C1 segment of cervical spinal cord (tissue), 14 donors: ENCODE measurements at places on chromosomes 1 and 21.

- DNase-seq: no peak
These were observed 7.7 kb upstream of the MPZL1 start for GRCh38 chr1:167714098-167714438.

GRCh38 chr1:237470712-237471338 lies 419.9 kb downstream of the ZP4 start:
- peak; percentile 25 for DNase-seq

- DNase-seq: no peak
These were observed 3.2 kb upstream of the ADIPOR1 start for GRCh38 chr1:202961220-202961880.

GRCh38 chr1:87279966-87280535 lies 48.6 kb upstream of the LMO4 start:
- no peak for DNase-seq

DNA sequence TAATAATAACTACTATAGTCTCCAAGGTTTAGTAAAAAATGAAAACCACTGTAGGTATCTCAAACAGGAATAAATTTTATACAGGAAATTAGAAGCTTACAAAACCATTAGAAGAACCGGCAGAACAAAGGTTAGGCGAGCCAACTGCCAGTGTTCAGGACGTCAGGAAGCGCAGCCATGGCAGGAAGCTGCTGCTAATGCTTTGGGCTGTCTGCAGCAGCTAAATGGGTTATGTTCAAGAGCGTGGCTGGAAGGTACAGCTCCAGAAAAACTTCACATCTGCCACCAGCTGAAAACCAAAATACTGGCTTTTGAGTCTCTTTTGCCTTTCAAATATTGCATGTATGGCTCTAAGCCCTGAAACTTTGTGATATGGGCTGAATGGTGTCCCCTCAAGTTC lies 35.7 kb upstream of the MYSM1 start:
- no peak for DNase-seq

DNA sequence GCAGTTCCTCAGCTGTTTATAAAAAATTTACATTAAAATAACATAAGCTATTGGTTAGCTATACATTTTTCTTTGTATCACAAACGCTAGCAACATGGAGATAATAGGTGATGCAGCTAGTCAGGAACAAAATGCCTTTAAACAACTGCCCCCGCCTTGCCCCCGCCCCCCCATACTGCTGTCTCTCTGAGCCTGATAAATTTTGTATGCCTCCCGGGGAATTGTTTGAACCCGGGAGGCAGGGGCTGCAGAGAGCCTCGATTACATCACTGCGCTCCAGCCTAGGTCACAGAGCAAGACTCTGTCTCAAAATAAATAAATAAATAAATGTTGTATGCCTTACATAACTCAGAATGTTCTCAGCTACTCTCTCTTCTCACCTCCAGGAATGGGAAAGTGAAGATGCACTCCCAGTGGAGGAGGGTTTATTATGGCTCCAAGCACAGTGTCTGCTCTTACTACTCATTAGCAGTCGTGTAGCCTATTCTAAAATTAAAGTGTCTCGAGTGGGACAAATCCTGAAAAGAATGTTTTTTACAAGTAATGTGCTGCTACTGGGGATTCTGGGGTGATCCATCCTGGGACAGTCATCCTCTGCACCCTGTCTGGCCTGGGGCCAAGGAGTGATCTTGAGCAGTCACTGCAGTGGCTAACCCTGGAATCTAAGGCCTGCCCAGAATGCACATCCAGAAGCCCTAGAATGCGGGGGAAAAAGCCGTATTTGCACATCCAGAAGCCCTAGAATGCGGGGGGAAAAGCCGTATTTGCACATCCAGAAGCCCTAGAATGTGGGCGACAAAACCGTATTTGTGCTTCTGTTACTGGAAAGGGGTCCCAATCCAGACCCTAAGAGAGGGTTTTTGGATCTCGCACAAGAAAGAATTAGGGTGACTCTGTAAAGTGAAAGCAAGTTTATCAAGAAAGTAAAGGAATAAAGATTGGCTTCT lies 39.4 kb upstream of the ZNF496 start:
- no peak for DNase-seq

GRCh38 chr1:92662048-92662447 lies 122.9 kb downstream of the EVI5 start:
- DNase-seq: no peak

GRCh38 chr21:43335119-43335518 lies 91.8 kb downstream of the SIK1 start:
- no peak for DNase-seq

- DNase-seq: no peak
These were observed 537.5 kb upstream of the CAMK1G start for GRCh38 chr1:209046058-209046417.

GRCh38 chr1:192802406-192802805 lies 6.4 kb upstream of the RGS2 start:
- DNase-seq: no peak

- DNase-seq: no peak
These were observed 523.6 kb downstream of the SMYD3 start for GRCh38 chr1:245983294-245983967.

- no peak for DNase-seq
These were observed 4.9 kb upstream of the S100A8 start for GRCh38 chr1:153395776-153396175.

- no peak for DNase-seq
These were observed 493 bp upstream of the ELOA start for GRCh38 chr1:23742670-23743286.

- no peak for DNase-seq
These were observed 203.3 kb downstream of the PTPRU start for GRCh38 chr1:29439615-29440014.

DNA sequence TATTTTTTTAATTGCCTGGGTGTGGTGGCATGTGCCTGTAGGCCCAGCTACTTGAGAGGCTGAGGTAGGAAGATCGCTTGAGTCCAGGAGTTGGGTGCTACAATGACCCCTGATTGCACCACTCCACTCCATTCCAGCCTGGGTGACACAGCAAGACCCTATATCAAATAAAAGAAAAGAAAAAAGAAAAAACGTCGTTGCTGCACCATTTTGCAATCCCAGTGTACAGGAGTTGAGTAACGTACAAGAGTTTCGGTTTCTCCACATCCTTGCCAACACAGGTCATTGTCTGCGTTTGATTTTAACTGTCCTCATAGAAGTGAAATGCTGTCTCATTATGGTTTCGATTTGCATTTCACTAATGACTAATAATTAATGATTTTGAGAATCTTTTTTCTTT lies 7.9 kb downstream of the ZNF684 start:
- DNase-seq: no peak

DNA sequence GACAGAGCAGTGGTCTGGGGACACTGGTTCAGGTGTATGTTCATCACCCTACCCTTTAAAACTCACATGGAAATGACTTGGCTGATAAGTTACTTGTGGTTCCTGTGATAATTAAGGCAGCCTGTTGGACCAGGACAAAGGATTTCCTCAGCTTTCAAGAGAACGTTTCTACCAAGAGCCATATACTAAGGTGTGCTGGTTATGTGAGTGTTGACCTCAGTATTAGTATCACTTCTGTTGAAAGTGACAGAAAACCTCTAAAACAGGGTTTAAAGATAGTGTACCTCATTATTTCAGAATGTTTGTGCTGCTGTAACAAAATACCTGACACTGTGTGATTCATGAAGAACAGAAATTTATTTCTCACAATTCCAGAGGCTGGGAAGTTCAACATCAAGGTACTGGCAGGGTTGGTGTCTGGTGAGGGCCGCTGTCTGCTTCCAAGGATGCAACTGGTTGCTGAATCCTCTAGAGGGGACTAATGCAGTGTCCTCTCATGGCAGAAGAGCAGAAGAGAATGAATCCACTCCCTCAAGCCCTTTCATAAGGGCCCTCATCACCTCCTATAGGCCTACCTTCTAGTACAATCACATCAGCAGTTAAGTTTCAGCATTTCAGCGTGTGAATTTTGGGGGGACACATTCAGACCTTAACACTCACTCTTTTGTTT lies 54.9 kb downstream of the UCK2 start:
- DNase-seq: no peak

GRCh38 chr21:34833465-34833864 lies 164.7 kb downstream of the CLIC6 start:
- DNase-seq: no peak

GRCh38 chr1:6711174-6711573 lies 9.6 kb upstream of the DNAJC11 start:
- DNase-seq: no peak

GRCh38 chr21:14943616-14944015 lies 121.2 kb downstream of the NRIP1 start:
- no peak for DNase-seq

DNA sequence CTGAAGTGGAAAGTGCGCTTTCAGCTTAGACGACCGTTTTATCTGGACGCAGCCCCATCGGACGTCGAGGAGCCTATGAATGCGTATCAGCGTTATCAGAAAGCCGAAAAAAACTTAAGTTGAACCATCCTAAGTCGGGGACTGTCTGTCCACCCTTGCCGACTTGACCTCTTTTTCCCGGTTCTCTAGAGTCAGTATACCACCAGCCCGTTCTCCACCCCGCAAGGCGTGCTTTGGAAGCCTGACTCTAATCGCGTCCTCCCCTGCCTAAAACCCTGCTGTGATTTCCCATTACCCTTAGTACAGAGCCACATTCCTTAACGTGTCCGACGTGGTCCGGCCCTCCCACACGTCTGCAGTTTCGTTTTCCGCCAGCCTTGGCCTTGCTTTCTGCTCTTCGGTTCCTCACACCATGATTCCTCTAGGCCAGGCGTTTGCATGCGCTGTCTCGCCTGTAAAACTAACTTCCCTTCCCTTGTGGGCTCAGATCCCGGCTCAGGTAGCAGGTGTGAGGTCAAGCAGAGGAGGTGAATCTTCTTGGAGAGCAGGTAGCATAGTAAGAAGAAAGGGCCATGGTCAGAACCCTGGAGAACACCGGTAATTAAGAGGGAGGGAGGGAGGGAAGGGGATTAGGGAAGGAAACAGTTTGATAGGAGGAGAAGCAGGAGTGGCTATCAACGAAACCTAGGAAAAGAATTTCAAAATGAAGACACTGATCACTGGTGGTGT lies 865 bp downstream of the ADPRS start:
- DNase-seq: no peak

GRCh38 chr1:91584309-91584708 lies 83.7 kb downstream of the CDC7 start:
- DNase-seq: no peak

GRCh38 chr1:210905944-210906453 lies 227.9 kb downstream of the KCNH1 start:
- no peak for DNase-seq

DNA sequence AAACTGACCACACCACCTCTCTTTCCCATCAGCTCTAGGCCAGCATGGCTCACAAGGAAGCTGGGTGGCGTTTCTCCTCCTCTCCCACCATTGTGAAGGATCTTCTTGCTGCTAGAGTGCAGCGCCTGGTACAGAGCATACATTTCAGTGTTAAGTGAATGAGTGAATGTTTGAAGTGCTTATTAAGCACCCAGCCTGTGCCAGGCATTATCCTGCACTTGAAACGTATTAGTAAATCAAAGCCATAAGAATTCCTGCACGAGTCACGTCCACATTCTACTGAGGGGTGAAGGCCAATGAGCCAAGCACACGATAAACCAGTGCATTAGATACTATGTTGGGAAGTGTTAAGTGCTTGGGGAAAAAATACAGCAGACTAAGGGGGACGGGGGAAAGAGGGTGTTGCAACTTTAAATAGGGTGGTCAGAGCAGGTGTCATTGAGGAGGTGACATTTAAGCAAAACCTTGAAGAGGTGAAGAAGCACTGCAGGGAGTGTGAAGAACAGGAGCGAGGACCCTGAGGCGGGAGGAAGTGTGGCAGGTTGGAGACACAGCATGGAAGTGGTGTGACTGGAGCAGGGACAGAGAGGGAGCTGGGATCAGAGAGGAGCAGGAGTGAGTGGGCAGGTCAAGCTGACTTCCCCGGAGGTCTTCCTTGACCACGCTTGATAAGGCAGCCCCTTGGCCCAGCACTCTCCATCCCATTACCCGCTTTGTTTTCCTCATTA lies 48.5 kb upstream of the LRRN2 start:
- DNase-seq: no peak

- DNase-seq: no peak
These were observed 1.2 kb downstream of the KDM4A start for GRCh38 chr1:43651188-43651587.

DNA sequence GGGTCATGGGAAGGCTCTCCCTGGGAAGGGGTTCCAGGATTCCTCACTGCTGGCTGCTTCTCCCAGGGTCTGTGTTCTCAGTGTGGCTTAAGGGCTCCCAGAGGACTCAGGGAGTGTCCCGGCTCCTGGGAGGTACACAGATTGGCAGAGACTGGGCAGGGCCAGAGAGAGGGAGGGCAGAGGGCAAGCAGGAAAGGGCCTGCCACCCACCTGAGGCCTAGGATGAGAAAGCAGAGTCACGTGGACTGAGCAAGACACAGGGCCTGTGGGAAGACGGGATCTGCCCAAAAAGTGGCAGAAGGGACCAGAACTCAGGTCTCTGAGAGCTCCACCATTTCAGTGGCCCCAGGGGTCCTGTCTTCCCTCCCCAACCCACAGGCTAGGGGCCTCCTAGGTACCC lies 871 bp downstream of the SLFNL1 start:
- DNase-seq: no peak

GRCh38 chr1:67846538-67846937 lies 13.3 kb upstream of the GNG12 start:
- DNase-seq: no peak

DNA sequence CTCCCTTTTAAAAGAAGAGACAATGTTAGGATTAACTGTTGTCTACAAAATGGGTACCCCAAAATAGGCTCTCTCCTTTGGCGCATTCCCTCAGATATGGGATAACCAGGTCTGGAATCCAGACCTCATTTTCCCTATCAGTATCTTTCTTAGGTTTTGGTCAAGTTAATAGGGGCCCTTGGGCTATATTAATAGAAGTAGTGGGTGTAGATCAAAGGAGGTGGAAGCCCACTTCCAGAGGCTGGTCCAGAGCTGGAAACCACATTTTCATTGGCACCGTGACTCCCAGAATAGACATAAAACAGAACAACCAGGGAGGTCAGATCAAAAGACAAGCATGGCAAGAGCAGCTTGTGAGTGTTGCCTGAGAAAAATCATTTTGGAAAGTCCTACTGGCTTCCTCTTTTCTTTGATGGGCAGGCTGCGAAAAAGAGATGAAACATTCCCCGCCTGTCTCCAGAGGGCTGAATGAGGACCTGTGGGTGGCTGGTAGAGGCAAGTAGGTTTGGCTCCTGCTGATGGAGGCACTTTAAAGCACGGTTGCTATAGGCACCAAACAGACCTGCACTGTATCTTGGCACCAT lies 25.8 kb upstream of the KIF21B start:
- DNase-seq: no peak

DNA sequence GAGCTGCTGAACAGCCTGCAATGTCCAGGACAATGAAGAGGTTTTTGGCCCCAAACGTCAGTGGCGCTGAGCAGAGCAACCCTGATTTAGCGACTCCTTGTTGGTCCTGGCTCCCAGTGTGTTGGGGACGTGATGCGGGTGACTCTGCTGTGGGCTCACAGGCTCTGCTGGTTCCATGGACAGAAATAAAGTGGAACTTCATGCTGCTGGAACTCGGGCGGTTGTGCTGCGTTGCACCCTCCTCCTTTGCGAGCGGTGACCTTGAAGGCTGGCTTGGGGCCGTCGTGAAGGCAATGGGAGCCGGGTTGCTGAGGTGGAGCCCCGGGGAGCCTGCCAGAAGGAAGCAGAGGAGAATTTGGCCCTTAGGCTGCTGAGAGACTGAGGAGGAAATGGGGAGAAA lies 122.6 kb upstream of the C1orf174 start:
- no peak for DNase-seq
